Stimulated activated CD8-positive, alpha-beta memory T cell treated with anti-CD3 and anti-CD28 coated beads, Interleukin-15, amount 100 ng/mL, for 4 hours (primary cell): ENCODE measurements at places on chromosomes 1 and 21.

- DNase-seq = no peak
Observed at GRCh38 chr1:17719874-17720273, 35.3 kb upstream of the ACTL8 start.

DNA sequence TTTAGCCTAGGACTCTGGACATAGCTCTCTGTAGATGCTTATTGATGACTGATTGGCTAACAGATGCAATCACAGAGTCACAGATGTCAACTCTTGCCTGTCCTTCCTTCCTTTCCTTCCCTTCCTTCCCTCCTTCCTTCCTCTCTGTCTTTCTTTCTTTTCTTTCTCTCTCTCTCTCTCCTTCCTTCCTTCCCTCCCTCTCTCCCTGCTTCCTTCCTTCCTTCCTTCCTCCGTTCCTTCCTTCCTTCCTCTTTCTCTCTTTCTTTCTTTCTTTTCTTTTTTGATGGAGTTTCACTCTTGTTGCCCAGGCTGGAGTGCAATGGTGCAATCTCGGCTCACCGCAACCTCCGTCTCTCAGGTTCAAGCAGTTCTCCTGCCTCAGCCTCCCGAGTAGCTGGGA, 106.1 kb downstream of the KIF26B start:
- DNase-seq = no peak

GRCh38 chr1:53341961-53342707, 14.3 kb upstream of the LRP8 start:
- no peak for DNase-seq

- DNase-seq = no peak
Observed at GRCh38 chr1:14800500-14801076, 202.1 kb downstream of the KAZN start.

DNA sequence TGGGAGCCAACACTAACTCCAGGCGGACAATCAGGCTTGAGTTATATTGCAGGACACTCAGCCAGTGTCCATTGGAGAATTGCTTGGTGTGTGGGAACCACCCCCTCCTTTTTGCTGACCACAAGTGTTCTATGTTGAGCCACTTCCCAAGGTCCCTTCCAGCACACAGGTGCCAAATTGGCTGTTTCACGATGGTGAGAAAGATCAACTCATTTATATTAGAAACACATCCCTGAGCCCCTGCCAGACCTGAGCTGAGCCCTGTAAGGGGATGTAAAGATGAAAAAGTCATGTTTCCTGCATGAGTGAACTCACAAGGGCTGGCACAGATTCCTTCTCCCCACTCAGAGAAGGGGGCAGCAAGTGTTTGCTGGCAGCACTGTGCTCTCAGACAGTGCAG, 96.5 kb downstream of the KCNN3 start:
- no peak for DNase-seq

DNA sequence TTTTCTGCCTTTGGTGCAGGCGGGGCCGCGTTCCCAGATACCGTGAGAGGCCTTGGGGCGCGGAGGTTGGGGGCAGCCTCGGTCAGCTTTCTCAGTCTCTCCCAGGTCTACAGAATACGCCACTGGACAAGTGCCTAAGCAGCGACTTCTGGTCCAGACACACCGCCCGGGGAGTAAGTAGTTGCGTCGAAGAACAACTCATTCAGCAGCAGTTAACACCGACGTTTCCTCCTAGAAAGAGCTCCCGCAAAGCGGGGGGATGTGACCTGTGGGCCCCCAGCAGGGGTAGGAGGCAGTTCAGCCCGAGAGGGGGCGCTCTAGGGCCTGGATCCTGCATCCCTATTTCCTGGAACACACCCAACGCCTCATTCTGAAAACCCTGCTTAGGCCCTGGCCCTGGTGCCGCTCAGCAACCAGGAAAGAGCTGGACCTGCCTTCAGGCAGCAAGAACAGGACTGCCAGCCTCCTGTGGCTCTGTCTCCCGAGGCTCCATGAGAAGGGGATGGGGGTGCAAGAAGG, 6.5 kb upstream of the BARHL2 start:
- no peak for DNase-seq

- no peak for DNase-seq
Observed at GRCh38 chr21:39319814-39320332, 6.4 kb upstream of the BRWD1 start.

GRCh38 chr21:42834726-42835191, 44.6 kb downstream of the WDR4 start:
- DNase-seq = no peak

DNA sequence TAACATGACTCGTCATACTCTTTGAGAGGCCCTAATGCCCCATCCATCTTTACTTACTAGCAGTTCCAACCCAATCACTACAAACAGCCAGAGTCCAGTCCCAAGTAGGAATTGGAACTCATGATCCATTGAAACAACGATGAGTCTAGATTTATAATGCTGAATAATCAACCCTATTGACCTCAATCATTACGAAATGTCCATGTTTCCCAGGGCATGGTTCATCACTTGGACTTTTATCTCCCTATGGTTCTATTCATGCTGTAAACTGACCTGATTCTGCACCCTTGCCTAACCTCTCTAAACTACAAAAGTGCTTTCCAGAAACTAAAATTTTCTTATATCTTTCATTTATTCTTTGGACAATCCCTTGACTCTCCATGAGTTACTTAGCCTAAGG, 840.0 kb upstream of the B3GALT2 start:
- DNase-seq = no peak

GRCh38 chr1:238673561-238673960, 712.8 kb upstream of the CHRM3 start:
- no peak for DNase-seq

GRCh38 chr1:37850352-37850955, 8.9 kb downstream of the MTF1 start:
- no peak for DNase-seq

- DNase-seq = no peak
Observed at GRCh38 chr21:32565856-32566465, 19.4 kb downstream of the TCP10L start.

GRCh38 chr21:42401154-42401553, 2.5 kb upstream of the UBASH3A start:
- no peak for DNase-seq

DNA sequence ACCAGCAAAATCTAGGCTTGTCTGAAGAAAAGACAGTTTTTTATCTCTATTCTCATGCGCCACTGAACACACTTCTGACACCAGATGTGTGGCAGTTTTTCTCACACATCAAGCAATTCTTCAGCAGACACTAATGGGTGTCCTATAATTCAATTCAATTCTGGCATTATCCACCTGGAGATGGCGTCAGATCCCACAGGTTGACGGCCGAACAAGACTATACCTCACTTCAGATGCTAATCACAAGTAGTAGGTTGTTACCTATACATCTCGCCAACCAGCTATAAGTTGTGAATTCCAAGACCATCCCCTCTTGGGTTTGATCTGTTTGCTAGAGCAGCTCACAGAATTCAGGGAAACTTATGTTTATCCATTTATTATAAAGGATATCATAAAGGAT, 89.9 kb upstream of the ARTN start:
- no peak for DNase-seq

- DNase-seq = no peak
Observed at GRCh38 chr1:179598631-179599030, 7.0 kb downstream of the TDRD5 start.

GRCh38 chr1:102466487-102466886, 469.8 kb upstream of the OLFM3 start:
- DNase-seq = no peak

DNA sequence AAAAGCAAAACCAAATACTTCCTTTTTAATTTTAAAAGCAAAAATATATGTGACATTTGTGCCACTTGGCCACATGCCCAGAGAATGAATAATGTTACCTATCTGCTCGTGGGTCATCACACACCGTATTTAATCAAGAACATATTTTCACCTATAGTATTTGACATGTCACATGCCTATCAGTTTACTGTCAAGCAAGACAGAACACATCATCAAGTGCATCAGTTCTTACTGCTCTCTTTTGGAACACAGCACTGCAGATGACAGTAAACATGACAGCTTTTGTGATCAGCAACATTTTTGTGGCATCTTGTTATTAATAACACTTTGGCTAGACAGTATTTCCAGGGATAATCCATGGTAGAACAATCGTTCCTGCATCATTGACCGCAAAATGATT, 134.4 kb downstream of the LRRC7 start:
- DNase-seq = no peak

DNA sequence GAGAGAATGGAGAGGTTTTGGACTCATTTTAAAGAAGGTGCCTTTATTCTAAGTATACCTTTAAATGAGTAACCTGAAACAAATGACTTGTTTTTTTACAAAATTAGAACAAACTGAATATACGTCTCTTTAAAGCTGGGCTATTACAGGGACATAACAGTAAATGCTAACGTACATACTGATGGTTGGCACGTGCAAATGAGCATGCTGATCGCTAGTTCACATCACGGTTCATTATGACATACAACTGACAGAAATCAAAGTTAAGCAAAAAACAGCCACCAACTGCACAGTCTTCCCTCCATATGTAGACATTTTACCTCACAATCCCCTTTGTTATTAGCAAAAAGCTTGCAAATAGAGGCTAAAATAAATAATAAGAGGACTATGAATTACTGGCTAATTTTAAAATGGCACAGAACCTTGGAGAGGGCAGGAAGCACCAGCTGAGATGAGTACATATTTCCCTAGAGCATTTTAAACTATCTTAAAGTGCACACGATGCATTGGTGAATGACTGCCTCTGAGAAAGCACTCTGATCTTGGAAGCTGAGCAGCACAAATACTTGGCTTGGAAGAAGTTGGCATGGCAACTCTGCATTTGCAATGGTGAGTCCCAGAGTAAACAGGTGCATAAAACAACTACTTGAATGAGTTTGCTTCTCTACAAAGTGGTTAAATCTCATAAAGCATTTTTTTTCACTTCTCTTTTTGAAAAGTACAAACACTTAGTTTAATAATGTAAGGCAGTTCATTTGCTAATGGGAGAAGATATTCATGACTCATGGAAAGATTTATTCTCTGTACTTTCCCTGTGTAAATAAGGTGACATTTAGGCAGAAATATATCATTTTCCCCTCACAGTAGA, 204.7 kb downstream of the LHX8 start:
- DNase-seq = no peak

GRCh38 chr1:48676376-48676775, 100.3 kb downstream of the BEND5 start:
- no peak for DNase-seq

- no peak for DNase-seq
Observed at GRCh38 chr1:39136638-39137037, 67.9 kb upstream of the MACF1 start.

- DNase-seq = no peak
Observed at GRCh38 chr1:41427122-41427913, 57.2 kb downstream of the EDN2 start.

GRCh38 chr1:67792741-67793458, 40.4 kb downstream of the GNG12 start:
- no peak for DNase-seq

- no peak for DNase-seq
Observed at GRCh38 chr21:43936247-43936967, 71.4 kb downstream of the AGPAT3 start.

GRCh38 chr1:76465030-76465429, 390.5 kb downstream of the ST6GALNAC3 start:
- DNase-seq = no peak

- DNase-seq = no peak
Observed at GRCh38 chr1:118294875-118295642, 110.0 kb upstream of the SPAG17 start.

- DNase-seq = no peak
Observed at GRCh38 chr21:33256019-33256418, 10.1 kb upstream of the IL10RB start.

- DNase-seq = no peak
Observed at GRCh38 chr1:16907870-16908758, 12.3 kb downstream of the RNU1-2 start.

GRCh38 chr21:46661211-46661625, 25.7 kb downstream of the PRMT2 start:
- no peak for DNase-seq

DNA sequence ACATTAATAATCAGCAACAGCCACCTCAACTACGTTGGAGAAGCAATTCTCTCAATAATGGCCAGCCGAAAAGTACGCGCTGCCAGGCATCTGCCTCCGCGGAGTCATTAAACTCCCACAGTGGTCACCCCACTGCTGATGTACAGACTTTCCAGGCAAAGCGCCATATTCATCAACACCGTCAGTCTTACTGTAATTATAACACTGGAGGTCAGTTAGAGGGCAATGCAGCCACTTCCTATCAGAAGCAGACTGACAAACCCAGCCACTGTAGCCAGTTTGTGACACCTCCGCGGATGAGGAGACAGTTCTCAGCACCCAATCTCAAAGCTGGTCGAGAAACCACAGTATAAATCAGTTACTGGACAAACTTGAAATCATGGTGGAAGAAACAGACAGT, 93.9 kb downstream of the KIF1B start:
- DNase-seq = no peak
